Activated CD8-positive, alpha-beta memory T cell treated with anti-CD3 and anti-CD28 coated beads, Interleukin-2, amount 50 U/mL, for 48 hours (primary cell): ENCODE measurements at places on chromosomes 2 and 18.

DNA sequence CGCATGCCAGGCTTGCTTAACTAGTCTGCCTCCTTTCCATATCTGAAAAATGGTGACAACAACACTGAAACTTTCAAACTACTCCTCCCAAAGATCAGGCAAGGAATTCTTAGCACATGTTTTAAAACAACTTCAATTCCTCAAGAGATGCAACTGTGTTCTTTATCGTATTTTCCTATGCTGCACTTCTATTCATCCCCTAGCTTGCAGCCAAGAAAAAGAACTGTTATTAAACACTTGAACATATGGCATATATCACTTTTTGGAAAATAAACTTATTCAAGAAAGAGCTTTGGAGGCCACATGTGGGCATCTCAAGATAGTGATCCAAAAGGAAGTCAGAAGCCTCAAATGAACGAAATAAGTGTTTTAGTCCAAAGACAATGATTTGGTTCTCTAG is 75.6 kb upstream of the STAM2 start:
- no peak for DNase-seq

GRCh38 chr2:46699934-46700256 is 215.7 kb downstream of the MCFD2 start:
- no peak for DNase-seq

GRCh38 chr18:66838340-66838987 is 234.6 kb upstream of the CDH19 start:
- DNase-seq: no peak

- DNase-seq: no peak
These were observed 93.5 kb upstream of the NEDD4L start for GRCh38 chr18:57950542-57950941.

- no peak for DNase-seq
These were observed 2.1 kb downstream of the PDIA6 start for GRCh38 chr2:10810202-10811161.

DNA sequence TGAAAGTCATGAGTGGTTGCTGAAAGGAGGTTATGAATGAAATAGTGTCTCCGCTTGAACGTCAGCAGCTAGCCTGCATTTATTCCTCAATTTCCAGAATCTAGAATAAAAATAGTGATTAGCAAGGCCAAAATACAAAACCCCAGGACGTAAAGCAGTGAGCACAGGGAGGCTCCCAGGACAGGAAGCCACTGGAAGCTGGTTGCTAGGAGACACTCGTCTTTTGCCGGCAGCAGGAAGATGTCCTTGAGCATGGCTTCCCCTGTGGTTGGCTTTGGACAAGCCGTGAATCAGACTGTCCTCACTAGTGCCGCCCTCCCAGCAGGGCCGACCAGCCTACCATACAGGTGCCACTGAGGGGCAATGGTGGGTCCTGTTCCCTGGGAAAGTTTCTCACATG is 374.4 kb downstream of the MTX2 start:
- DNase-seq: no peak

- no peak for DNase-seq
These were observed 14.3 kb downstream of the WDSUB1 start for GRCh38 chr2:159272156-159272555.

DNA sequence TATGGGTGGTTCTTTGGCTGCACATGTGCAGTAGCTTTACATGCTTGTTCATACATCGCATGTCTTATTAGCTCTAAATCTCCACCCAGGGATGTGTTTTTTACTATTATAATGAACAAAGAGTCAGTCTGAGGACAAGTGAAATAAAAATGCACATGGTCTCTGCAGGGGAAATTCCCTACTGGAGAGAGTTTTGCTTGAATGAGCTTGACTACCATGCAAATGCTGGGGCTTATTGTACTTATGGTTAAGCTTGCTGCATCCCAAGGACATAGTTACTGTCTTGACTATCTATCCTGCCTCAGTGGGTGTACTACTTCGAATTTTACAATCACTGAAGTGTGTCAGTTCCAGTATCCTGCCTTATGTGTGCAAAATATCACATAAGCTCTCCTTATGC is 362.7 kb downstream of the TDRD15 start:
- no peak for DNase-seq

DNA sequence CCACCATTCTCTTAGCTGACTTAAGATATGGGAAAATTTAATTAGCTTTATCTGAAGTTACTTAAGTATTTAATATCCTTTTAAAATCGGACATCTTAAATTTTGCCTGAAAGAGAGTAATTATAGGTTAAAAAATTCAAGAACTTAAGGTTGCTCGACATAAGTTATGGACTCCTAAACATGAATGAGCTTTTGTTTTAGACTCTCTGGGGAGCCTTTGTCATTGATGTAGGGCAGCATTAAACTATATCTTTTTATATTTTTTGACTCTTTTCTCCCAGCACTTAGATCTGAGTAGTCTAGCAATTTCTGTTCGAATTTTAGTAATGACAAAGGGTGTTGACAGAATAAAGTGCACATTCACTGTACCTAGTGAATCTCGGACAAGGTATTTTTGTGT is 4.7 kb downstream of the PHLPP1 start:
- no peak for DNase-seq

DNA sequence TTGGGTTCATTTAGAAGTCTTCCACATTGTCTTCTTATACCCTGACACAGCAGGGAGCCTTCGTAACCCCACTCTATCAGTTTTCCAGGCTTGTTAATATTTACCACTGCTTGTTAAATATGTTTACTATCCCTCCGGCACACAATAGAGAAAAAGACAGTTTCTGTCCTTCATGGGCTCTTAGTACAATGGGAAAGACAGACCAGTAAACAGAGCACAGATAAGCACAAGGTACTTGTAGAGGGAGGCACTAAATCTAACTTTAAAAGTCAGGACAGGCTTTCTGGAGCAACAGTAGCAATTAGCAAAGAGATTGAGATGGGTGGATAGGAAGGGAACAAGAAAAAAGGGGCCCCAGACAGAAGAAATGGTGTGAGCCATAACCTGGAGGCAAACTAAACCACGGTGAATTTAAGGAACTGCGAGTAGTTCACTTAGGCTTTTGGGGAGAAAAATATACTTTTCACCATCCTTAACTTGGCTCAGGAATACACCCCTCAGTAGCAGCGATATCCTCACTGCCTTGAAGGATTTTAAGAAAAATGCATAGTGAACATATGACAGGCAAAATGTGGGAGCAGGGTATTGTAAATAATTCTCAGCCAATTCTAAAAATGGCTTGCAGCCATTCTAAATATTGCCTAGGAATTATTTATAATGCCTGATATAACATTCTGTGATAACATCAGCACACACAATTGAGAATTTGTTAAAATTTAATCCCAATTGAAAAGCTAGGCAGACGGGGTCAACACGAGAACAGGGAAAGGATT is 383.7 kb downstream of the CDH2 start:
- no peak for DNase-seq

DNA sequence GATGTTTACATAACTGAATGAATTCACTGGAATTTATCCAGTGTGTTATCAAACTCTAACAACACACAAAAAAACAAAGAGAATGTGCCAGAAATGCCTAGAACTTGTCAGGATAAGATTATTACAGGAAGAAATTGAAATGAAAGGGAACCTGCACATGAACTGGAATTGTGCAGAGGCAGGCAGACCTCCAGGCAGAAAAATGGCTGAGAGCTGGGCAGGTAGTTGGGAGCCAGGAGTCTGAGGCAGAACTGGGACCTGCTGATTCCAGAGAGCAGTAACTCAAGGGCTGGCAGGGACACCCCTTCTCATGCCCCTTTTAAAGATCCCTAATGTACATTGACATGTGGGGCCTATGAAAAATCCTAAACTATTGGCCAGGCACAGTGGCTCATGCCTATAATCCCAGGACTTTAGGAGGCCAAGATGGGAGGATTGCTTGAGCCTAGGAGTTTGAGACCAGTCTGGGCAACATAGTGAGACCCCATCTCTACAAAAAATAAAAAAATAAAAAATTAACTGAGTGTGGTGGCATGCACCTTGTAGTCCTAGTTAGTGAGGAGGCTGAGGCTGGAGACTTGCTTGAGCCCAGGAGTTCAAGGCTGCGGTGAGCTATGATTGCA is 674 bp upstream of the SP110 start:
- no peak for DNase-seq

- no peak for DNase-seq
These were observed 68.7 kb downstream of the ASB1 start for GRCh38 chr2:238495422-238495821.

GRCh38 chr2:60818272-60818671 is 62.2 kb downstream of the PAPOLG start:
- DNase-seq: peak; percentile 68

DNA sequence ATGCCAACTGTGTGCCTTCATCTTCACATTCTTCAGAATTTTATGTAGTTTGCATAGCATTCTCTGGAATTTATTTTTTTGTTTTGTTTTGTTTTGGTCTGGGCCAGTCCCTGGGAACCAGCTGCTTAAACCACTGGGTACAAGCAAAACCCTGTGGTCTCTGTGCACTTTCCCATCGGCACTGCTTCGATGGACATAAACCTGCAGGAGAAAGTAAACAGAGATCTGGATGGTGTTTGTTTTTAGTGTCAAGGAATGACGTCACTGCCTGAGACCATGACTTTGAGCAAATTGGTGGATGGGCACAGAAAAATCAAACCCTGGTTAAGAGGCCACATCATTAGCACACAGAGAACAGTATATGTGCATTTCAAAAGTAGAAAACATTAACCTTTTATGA is 64.7 kb upstream of the RASGRP3 start:
- no peak for DNase-seq

- no peak for DNase-seq
These were observed 2159.7 kb upstream of the PIK3C3 start for GRCh38 chr18:39795350-39795749.

GRCh38 chr2:21404827-21405625 is 281.3 kb downstream of the TDRD15 start:
- DNase-seq: no peak

DNA sequence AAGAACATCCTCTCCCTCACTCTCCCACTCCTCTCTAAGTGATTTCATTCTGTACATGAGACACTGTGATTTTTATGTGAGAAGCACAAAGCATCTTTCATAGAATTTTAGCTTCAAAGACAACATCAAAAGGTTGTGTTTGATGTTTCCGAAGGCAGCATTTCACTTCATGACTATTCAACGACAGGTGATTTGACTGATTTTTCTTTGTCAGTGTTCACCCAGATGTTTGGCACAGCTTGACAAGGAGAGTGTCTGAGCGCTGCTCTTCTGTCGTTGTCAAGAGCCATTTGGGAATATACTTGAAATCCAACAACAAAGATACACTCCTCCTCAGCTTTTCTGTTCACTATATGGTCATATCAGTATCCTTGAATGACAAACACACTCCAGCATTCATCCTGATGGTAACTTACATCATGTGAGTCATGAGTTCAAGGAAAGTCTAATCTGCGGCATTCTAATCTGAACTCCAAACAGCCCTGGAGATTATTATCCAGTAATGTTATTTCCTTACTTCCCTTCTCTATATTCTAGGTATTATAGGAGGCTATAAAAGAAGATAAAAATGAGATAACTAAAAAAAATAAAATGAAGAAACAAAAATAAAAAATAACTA is 45.9 kb upstream of the ST6GAL2 start:
- no peak for DNase-seq

GRCh38 chr2:219893541-219893940 is 266.1 kb downstream of the SLC4A3 start:
- DNase-seq: no peak

- no peak for DNase-seq
These were observed 247.5 kb downstream of the PTH2R start for GRCh38 chr2:208654056-208654455.

DNA sequence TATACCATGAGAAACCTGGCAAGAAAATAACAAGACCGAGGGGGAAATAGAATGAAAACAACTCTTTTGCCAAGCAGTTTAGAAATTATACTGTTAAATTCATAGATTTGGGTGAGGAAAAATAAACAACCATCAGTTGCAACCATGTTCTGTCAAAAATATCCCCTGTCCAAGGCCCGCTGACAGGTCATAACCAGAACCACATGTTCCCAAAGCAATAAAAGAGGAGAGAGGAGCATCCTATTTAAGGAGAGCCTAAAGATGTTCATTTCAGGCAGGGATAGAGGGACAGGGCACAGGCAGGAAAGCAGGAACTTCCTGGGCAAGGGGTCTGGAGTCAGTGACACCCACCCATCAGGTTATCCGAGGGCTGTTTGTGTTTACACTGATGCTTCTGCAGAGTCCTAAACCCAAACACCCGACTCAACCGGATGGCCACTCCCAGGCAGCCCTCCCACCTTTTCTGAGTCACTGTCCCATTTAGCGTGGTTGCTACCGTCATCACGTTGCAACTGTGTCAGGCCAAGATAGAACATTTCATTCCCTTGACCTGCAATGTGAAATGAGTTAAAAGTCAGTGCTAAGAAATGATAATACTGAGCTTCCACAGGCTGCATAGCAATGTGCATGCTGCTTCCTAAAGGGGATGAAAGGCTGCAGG is 468.3 kb upstream of the RAB12 start:
- DNase-seq: no peak

DNA sequence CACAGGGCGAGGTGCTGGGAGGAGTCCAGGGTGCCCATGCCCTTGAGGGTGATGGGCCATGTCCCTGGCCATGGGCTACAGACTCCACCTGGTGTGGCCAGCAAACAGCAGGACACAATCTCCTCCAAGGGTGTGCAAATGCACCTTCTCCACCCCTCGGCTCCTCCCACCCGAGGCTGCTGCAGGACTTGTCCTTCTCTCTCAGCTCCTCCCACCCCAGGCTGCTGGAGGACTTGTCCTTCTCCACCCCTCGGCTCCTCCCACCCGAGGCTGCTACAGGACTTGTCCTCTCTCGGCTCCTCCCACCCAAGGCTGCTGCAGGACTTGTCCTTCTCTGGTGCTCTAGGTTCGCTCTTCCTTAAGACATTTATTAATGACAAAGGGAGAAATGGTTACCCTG is 57.3 kb upstream of the SNTG2 start:
- DNase-seq: no peak

GRCh38 chr2:211487733-211488132 is 931.3 kb downstream of the CPS1 start:
- DNase-seq: no peak

GRCh38 chr2:140085674-140086073 is 1305.5 kb upstream of the NXPH2 start:
- DNase-seq: no peak

- peak; percentile 71 for DNase-seq
These were observed 64.7 kb downstream of the DGKD start for GRCh38 chr2:233418761-233419546.

GRCh38 chr2:232655392-232655791 is 22.0 kb downstream of the EFHD1 start:
- DNase-seq: no peak

DNA sequence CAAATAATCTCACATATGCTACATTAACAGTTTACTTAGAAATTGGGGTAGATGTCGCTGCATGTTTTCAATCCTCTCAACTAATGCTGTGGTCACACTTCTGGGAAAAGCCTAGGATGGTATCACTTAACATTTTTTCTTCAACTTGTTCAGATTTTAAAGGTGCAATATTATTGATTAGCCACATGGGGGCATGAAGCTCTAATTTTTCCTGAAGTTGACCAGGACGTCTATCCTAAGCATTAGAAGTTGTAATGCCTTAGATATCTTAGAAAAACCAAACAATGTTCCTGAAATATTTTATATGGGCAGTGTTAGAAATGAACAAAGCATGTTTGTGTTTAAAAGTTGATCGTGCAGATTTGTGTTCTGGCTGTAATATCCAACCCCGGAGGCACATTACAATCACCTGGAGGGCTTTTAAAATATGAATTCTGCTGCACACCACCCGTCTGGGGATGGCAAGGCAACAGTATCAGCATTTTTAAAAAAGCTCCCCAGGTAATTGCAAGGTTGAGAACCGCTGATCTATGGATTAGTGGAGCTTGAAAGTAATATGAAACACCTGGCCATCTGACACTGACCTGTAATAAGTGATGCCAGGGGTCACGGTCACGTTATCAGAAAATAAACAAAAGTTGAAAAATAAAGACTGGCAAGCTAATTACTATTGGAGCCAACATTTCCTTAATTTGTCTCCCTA is 100.5 kb upstream of the LMAN1 start:
- DNase-seq: no peak
